Left ventricle myocardium inferior (tissue), 1 donor: ENCODE measurements at places on chromosomes 2 and 18.

- DNase-seq = no peak
Measured at GRCh38 chr2:21754164-21754788, 630.5 kb downstream of the TDRD15 start.

- DNase-seq = no peak
Measured at GRCh38 chr2:119520696-119521432, 3.4 kb downstream of the SCTR start.

DNA sequence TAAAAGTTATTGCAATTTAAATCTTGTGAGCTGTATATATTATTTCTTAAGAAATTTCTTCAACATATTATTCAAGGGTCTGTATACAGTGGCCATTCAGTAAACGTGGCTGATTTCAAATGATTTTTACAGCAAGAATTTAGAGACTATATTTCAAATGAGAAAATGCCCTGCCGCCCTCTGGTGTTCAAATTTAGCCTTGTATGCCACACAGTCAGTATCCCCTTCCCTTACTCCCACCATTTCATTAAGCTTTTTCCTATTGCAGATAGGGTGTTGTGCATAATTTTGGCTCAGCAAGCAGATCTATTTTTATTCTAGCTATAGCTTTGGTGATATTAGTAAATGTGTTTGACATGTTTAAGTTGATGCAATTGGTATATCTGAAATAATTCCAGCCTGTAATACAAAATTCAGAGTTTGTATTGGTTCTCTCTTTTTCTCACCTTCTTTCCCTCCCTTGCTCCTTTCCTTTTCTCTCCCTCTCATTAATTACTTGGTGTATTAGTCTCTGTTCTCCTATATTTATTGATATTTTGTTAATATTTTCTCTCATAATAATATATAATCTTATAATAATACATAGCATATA is 22.8 kb upstream of the SCN7A start:
- DNase-seq = no peak

GRCh38 chr2:17107151-17107550 is 411.1 kb downstream of the RAD51AP2 start:
- no peak for DNase-seq

DNA sequence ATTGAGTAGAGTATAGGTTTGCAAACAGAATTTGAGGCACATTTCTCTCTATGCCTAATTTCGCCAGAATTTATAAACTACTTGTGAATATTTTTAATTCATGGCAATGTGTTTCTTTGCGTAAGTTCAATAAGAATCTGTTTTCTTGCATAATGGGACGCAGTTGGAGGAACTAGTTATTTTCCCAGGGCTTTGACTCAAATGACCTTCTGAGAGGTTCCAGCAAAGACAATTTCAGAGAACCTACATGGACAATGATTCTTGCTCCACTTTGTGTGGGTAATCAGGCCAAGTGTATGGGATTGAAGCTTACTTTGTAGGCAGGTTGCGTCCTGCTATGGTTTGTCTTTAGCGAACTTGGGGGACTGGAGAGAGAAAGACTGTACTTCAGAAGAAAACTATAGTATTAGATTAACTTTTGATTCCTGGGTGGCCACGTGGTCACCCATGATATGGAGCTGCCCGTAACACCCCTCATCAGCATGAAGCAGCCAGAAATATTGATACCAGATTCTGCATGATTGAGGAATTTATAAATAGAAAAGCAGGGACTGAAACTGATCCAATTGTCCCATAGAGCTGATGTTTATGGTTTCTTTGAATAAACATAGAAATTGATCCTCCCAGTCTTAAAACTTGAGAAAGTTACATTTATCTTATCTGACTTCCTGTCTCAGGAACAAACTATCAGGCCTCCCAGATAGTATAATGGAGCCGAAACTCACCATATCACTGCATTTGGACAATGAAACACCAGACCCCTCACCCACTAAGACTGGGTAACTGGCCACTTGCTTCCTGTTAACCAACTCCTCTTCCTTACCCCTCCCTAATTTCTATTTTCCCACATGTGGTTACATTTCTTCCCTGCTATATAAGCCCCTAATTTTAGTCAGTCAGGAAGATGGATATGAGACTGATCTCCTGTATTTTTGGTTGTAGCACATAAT is 815.3 kb upstream of the HS6ST1 start:
- DNase-seq = no peak

DNA sequence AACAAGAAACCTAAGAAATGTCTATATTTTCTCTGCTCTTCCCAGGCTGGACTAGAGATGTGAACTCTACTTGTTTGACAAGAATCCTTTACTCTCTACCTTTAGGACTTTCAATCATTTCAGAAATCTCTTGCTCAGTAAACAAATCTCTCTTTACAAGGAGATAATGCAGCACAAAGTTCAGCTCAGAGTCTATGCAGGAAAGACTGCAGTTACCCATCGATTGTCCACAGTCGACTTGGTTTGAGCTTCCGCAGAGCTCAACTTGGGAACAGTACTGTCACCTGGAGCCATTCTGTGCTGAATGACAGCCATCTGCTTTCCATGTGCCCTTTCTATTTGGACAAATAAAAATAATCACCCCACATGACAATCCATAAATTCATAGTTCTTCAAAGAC is 259.7 kb upstream of the STON1 start:
- DNase-seq = no peak

DNA sequence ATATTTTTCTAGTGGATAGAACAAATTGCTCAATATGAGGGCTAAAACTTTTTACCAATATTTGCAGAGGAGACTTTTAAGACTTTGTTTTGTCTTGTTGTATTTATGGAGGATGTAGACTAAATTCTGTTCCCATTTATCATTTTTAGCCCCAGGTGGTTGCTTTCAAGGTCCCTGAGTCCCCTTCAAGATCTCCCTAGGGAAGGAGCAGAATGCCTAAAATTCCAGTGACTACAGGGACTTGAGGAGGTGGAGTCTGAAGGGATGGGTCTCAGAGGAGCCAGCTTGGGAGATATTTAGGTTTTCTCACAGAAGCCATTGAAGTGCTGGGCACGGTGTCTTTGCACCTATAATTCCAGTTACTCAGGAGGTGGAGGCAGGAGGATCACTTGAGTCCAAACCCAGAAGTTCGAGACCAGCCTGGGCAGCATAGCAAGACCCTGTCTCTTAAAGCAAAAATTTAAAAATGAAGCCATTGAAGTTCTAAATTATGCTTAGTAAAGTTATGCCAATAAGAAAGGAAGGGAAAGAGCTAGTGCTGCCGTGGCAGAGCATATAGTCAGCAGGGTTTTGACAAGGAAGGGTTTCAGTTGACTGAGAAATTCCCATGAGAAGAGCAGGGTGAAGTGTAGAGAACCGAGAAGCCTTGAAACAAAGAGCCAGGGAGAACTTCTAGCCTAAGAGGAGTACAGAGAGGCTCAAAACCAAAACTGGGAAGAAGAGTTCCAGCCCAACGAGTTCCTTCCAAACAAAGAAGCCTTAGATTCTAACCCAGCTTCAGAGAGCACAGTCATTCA is 43.4 kb downstream of the COMMD1 start:
- DNase-seq = no peak

- no peak for DNase-seq
Measured at GRCh38 chr2:11375689-11376027, 31.2 kb upstream of the ROCK2 start.

GRCh38 chr2:237320801-237321560 is 93.0 kb downstream of the COL6A3 start:
- DNase-seq = peak; percentile 79
